ENCODE measurements at places on chromosomes 4 and X. TPM values are rescaled to one million over a fixed set of nuclear protein-coding genes. Genes with fewer than 3 reads are reported as not detected.

Gene AGA
- 18.9 TPM for total RNA-seq

DNA sequence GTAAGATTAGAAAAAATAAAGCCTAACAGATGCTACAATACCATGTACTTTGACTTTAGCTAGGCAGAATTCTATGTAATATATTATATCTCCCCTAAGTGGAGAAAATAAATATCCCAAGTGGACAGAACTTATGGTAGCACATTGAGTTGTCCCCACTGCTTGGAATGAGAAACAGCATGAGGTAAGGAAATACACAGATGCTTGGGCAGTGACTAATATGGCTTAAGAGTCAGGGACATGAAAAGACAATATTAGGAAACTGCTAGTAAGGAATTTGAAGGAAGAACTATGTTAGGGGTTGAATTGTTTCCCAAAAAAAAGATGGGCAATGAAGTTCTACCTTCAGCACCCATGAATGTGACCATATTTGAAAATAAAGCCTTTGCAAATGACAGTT is 2265.1 kb downstream of the PCDH7 start:
- no peaks in the 10 kb centered on the region for H3K4me1 ChIP-seq
- H3K4me3 ChIP-seq = no peak overlapping the region
- no peaks in the 10 kb centered on the region for H3K27me3 ChIP-seq
- H3K36me3 ChIP-seq = no peaks in the 10 kb centered on the region
- H3K27ac ChIP-seq = no peak overlapping the region

Gene TMSB15A
- total RNA-seq = not detected

DNA sequence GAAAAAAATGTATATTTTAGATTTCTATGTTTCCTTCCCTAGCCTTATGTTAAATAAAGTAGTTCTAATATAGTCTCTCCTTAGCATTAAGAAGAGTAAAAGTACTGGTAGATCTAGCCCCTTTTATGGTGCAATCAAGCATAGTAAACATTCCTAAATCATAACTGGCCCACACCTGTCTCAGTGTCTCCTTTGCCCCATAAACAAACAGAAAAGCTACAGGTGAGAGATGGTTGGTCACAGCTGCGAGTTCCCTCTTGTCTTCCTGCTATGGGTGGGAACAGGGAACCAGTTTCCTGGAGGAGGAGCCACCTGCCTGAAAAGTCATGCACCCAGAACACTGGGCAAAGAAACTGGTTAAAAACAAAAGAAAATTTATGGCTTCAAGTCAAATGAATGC is 16.6 kb downstream of the SOWAHB start:
- H3K36me3 ChIP-seq = no peaks in the 10 kb centered on the region
- H3K4me3 ChIP-seq = no peak overlapping the region
- no peaks in the 10 kb centered on the region for H3K4me1 ChIP-seq
- H3K27me3 ChIP-seq = peaks cover 2% of the 10 kb centered on the region

Gene TNIP3
- total RNA-seq = 0.56 TPM

DNA sequence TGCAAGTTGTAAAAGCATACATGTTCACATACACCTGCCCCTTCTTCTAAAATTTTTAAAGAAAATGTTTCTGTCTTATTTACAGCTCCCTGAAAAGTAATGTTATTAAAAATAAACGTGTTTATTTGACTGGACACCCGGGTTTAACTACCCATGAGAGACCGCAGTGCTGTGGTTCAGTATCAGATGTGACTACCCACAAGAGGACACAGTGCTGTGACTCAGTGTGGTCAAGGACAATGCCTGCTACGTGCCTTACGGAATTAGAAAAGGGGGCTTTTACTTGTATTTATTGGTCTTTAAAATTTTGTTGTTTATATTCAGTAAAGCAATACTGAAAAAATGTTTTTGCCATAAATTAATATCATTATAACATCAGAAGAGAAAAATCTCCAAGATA is 641.4 kb downstream of the TRIML1 start:
- H3K36me3 ChIP-seq = no peaks in the 10 kb centered on the region
- no peak overlapping the region for H3K27ac ChIP-seq
- H3K4me3 ChIP-seq = no peak overlapping the region
- DNase-seq = no peak

DNA sequence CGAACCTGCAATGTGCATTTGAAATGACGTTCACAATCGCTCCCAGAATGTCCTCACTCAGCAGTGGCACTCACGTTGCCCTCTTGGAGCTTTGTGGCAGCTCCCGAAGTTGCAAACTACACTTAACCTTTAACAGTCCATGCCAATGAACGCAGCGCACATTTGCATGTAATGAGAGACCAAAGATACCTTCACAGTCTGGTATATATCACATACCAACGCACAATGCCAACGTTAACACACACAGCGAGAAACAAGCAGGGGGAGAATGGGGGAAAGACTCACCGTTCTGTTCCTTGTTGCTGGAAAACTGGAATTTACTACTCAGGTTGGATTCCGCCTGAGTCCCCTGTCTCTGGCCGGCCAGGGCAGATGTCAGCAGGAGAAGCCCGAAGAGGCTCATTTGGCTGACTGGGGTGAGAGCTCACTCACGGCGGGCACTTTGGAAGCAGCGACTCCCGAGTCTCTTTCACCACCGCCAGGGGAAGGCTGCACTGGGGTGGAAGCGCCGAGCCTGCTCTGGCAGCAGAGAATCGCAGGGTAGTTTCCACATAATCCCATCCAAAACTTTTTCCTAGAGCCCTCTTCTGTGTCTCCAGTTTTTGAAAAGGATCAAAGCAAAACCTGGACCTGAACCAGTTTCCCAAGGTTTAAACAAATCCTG is 966 bp downstream of the PDGFC start:
- peaks cover 4% of the 10 kb centered on the region for H3K27me3 ChIP-seq
- H3K4me3 ChIP-seq = no peak overlapping the region
- DNase-seq = no peak
- no peaks in the 10 kb centered on the region for H3K4me1 ChIP-seq
- H3K36me3 ChIP-seq = no peaks in the 10 kb centered on the region

DNA sequence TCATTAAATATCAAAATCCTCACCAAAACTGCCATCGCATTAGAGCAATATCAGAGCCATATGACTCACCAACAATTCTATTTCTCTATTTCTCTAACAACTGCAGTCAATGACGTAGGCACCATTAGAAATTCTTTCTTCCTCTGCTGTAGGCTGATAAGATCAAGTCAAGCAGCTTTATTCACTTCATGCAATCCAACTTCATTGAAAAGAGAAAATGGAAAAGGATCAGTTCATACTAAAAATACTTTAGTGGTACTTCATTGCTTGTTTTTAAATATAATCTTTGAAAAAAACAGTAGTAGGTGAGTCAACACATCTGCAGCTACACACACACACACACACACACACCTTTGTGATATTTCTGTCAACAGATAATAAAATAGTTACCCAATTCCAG is 345.3 kb upstream of the TENM3 start:
- DNase-seq = no peak
- no peak overlapping the region for H3K4me3 ChIP-seq
- no peaks in the 10 kb centered on the region for H3K27me3 ChIP-seq
- no peaks in the 10 kb centered on the region for H3K36me3 ChIP-seq
- no peaks in the 10 kb centered on the region for H3K4me1 ChIP-seq
- H3K27ac ChIP-seq = no peak overlapping the region

DNA sequence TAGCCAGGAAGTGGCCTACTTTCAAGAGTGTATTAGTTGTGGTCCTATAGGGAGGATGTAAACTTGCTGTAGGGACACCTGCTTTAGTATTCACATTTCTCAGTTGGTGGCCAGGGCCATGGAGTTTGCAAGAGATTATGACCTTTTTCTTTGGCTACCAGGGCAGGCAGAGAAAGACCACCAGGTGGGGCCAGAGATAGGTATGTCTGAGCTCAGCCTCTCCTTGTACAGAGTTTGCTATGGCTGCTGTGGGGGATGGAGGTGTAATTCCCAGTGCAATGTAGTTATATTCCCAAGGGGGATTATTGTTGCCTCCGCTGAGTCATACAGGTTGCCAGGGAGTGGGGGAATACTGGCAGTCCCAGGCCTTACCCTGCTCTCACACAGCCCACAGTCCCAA is 26.3 kb upstream of the DACH2 start:
- H3K4me1 ChIP-seq = no peaks in the 10 kb centered on the region
- H3K27ac ChIP-seq = no peak overlapping the region
- H3K27me3 ChIP-seq = no peaks in the 10 kb centered on the region
- no peak overlapping the region for H3K4me3 ChIP-seq

DNA sequence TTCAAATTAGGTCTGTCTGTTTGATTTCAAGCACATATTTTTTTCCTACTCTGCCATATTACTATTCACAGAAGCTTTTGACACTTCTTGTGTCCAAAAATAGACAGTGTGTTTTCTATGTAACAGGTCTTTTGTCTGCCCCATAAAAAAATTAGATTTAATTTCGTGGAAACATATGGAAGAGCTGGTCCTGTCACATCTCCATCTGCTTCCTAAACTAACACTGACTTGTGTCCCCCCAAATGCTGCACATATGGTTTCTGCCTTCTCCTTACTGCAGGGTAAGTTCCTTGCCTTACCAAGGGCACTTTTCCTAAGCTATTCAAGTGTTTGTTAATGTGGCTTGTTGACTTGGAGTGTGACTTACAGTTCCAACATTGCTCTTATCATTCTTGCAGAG is 340.7 kb upstream of the ARX start:
- no peaks in the 10 kb centered on the region for H3K36me3 ChIP-seq
- no peaks in the 10 kb centered on the region for H3K4me1 ChIP-seq
- DNase-seq = no peak
- no peak overlapping the region for H3K27ac ChIP-seq

- H3K4me1 ChIP-seq = no peaks in the 10 kb centered on the region
- H3K27me3 ChIP-seq = no peaks in the 10 kb centered on the region
- peaks cover 2% of the 10 kb centered on the region for H3K36me3 ChIP-seq
- H3K27ac ChIP-seq = no peak overlapping the region
These were observed 42.3 kb downstream of the ANAPC10 start for GRCh38 chr4:145055533-145056257.

Gene AMTN
- total RNA-seq = not detected
